Mammary epithelial cell (primary cell): ENCODE measurements at places on chromosomes 5 and 9. TPM values are rescaled to one million over a fixed set of nuclear protein-coding genes. Genes with fewer than 3 reads are reported as not detected.

The ECSCR gene
- not detected in 2 replicates for total RNA-seq

The GFI1B gene
- not detected for total RNA-seq

The LECT2 gene
- not detected in 2 replicates for total RNA-seq

The TMEM267 gene
- total RNA-seq, result 32.7 TPM

The TCF7 gene
- 6.5 TPM for total RNA-seq
